ENCODE measurements at places on chromosomes 1 and 21. TPM values are rescaled to one million over a fixed set of nuclear protein-coding genes. Genes with fewer than 3 reads are reported as not detected.

Gene NECTIN4
- not detected for total RNA-seq

Gene BCAS2
- total RNA-seq, result 38.4 TPM

Gene AHCYL1
- 51.2 TPM for total RNA-seq

DNA sequence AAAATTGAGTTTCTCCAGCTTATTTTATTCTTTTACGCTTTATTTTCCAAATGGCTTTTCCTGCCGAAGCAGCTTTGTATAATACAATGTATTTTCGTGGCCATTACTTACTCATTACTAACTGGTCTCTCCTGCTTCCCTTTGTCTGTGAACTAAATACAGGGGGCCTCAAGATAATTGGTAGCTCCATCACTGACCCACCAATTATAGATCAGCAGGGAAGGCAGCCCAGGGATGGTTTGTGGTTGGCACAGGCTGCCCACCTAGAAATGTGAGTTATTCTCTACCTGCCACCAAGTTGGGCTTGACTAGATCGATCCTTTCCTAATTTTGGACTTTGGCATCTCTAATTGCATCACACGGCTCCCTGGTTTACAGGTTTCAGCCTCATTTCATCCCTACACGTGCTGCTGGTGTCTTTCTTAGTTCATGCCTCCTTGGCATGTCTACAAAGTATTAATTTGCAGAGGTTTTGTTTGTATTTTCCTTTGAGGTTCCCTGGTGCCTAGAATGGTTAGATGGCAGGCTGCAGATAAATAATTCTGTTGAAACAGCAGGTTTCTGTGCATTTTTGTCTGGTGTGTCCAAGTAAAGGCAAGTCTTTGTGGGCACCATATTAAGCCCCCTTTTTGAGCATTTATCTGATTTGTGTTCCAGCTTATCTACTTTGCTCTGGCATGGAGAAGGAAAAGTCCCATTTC lies 35.2 kb downstream of the PEX14 start:
- no peak for DNase-seq

- DNase-seq, result peak; percentile 78
Observed at GRCh38 chr1:192787914-192788585, 20.8 kb upstream of the RGS2 start.
